ENCODE measurements at places on chromosomes 4 and X. TPM values are rescaled to one million over a fixed set of nuclear protein-coding genes. Genes with fewer than 3 reads are reported as not detected.

The SPOCK3 gene
- total RNA-seq, result 0.93 TPM

The MAGEA9B gene
- not detected for total RNA-seq

The EXOC1L gene
- total RNA-seq, result not detected

The PPARGC1A gene
- total RNA-seq, result 96.6 TPM

The LDB2 gene
- 38.7 TPM for total RNA-seq

The ING2 gene
- total RNA-seq, result 5.1 TPM

The COX7B2 gene
- total RNA-seq, result not detected

The AMBN gene
- total RNA-seq, result not detected

- no peak overlapping the region for H3K27ac ChIP-seq
- DNase-seq, result no peak
- H3K4me3 ChIP-seq, result no peak overlapping the region
- no peaks in the 10 kb centered on the region for H3K36me3 ChIP-seq
Measured at GRCh38 chr4:48212165-48212564, 57.5 kb downstream of the TEC start.

DNA sequence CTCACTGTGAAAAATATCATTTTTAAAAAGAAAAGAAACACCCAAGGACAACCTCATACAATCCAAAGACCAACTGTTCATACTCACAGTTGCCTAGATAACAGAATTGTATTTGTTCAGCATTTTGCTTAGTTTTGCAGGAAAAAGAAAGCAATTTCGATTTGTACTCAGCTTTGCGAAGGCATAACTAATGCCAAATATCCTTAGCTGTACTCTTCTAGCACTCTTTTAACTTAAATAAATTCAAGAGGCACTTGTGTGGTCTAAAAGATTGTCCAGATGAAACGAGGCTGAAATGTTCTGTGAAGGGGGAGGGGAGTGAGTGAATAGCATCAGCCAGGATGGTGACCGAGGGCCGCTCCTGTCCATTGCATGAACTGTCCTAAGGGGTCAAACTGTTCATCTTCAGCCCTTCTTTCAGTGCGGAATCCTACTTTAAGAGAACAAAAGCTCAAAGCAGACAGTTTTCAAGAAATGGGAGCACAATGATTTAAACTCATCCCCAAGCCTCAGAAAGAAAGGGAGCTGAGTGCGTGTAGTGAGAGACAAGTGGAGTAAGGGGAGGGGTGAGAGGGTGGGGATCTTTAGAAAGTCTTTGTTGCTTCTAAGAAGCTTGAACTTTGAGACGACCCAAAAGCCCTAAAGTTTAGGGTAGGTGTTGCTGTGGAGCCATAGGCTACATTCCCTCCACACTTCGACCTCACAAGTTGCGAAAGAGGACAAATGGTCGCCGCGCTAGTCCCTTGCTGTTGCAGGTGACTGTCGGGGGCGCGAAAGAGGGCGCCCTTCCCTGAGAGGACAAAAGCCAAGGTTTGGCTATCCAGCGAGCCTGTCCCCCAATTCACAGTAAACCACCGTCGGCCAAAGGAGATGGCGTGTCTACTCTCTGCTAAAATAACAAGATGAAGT lies 4.0 kb upstream of the NEUROG2 start:
- peaks cover 17% of the 10 kb centered on the region for H3K4me1 ChIP-seq
- H3K27me3 ChIP-seq, result peaks cover 95% of the 10 kb centered on the region
- no peak for DNase-seq
- H3K27ac ChIP-seq, result no peak overlapping the region
- no peaks in the 10 kb centered on the region for H3K36me3 ChIP-seq

DNA sequence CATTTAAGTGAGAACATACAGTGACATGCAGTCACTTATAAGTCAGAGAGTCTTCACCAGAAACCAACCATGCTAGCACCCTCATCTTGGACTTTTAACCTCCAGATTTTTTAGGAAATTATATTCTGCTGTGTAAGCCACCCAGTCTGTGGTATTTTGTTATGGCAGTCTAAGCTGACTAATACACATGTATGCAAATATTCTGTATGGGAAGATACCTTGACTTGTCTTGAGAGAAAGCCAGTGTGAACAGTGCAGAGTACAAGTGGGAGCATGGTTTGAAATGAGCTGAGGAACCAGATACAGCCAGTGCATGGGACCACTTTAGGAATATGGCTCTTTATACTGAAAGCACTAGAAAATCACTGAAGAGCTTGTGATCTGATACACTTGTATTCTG lies 110.4 kb upstream of the MAP9 start:
- H3K27ac ChIP-seq, result no peak overlapping the region
- no peaks in the 10 kb centered on the region for H3K27me3 ChIP-seq
- no peaks in the 10 kb centered on the region for H3K36me3 ChIP-seq
- no peak overlapping the region for H3K4me3 ChIP-seq
- H3K4me1 ChIP-seq, result no peaks in the 10 kb centered on the region
- no peak for DNase-seq

DNA sequence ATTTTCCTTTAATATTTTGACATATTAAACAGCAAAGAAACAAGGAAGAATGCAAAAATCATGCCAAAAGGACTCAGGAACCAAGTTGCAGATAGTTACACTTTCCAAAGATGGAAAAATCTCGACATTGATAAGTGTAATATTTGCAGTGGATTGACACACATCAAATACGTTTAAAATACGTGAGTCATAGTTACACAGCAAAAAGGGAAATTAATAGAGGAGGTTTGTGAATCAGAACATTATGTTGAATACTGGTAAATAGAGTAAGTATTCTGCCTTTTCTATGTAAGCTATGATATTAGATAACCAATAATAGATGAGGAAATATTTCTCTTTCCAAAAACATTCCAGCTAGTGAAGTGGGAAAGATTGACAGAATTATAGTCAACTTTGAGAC lies 1761.3 kb upstream of the IGFBP7 start:
- H3K4me3 ChIP-seq, result no peak overlapping the region
- H3K4me1 ChIP-seq, result no peaks in the 10 kb centered on the region
- H3K27me3 ChIP-seq, result no peaks in the 10 kb centered on the region

DNA sequence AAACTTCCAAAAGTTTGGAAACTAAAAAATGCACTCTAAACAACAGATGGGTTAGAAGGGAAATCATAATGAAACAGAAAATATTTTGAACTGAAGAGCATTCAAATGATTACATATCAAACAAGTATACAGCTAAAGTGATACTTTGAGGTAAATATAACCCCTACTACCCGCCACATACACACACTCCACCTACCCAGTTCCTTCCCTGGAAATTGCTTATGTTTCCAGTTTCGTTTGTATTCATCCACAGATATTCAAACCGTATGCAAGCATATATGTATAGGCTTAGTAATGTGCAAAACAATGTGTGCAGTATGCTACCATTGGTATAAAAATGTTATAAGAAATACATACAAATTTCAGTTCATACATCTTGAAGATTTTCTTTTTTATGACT lies 95.5 kb downstream of the SMIM20 start:
- no peaks in the 10 kb centered on the region for H3K36me3 ChIP-seq
- no peaks in the 10 kb centered on the region for H3K4me1 ChIP-seq
- H3K4me3 ChIP-seq, result no peak overlapping the region
- no peaks in the 10 kb centered on the region for H3K27me3 ChIP-seq
- DNase-seq, result no peak

GRCh38 chr4:55904576-55904975 lies 44.2 kb upstream of the CEP135 start:
- no peaks in the 10 kb centered on the region for H3K4me1 ChIP-seq
- H3K27ac ChIP-seq, result no peak overlapping the region
- H3K4me3 ChIP-seq, result no peak overlapping the region
- DNase-seq, result no peak
- peaks cover 67% of the 10 kb centered on the region for H3K36me3 ChIP-seq
- H3K27me3 ChIP-seq, result no peaks in the 10 kb centered on the region

GRCh38 chrX:29044423-29045184 lies 457.4 kb downstream of the IL1RAPL1 start:
- H3K4me3 ChIP-seq, result no peak overlapping the region
- H3K27me3 ChIP-seq, result no peaks in the 10 kb centered on the region
- DNase-seq, result no peak
- peaks cover 5% of the 10 kb centered on the region for H3K4me1 ChIP-seq

DNA sequence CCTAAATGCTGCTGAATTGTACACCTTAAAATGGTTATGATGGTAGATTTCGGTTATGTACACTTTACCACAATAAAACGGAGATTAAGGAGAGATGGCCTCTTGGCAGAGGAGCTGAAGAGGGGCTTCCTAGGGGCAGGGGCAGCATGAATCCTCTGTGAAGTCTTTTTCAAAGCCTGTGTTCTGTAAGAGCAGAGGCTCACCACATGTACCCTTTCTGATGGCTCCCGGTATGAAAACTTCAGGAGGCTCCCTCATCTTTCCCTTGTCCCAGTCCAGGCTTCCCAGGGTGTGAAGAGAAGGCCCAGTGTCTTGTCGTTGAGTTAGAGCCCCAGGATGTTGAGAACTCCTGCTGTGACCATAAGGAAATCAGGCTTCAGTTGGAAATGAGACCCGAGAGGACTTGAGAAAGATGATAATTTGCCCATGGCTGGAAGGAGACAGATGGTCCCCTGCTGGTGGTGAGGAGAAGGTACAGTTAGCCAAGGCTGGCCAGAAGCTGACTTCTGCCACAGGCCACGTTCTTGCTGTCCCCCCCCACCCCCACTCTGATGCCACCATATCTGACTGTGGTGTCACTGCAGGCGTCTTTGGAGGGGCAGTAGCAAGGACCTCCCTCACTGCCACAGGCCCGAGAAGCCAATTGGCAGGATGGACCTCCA lies 31.8 kb upstream of the MTM1 start:
- H3K27ac ChIP-seq, result no peak overlapping the region
- H3K36me3 ChIP-seq, result no peaks in the 10 kb centered on the region
- peaks cover 8% of the 10 kb centered on the region for H3K27me3 ChIP-seq
- H3K4me3 ChIP-seq, result no peak overlapping the region
- H3K4me1 ChIP-seq, result no peaks in the 10 kb centered on the region

GRCh38 chrX:66232296-66232695 lies 68.2 kb downstream of the HEPH start:
- no peaks in the 10 kb centered on the region for H3K36me3 ChIP-seq
- H3K27ac ChIP-seq, result no peak overlapping the region
- no peak for DNase-seq
- no peak overlapping the region for H3K4me3 ChIP-seq

- no peak overlapping the region for H3K27ac ChIP-seq
- no peaks in the 10 kb centered on the region for H3K4me1 ChIP-seq
- H3K36me3 ChIP-seq, result no peaks in the 10 kb centered on the region
Measured at GRCh38 chr4:113825272-113825671, 63.7 kb upstream of the CAMK2D start.

GRCh38 chr4:87543835-87544461 lies 14.8 kb upstream of the SPARCL1 start:
- H3K4me1 ChIP-seq, result no peaks in the 10 kb centered on the region
- H3K4me3 ChIP-seq, result no peak overlapping the region
- H3K27me3 ChIP-seq, result no peaks in the 10 kb centered on the region
- no peak for DNase-seq
- no peaks in the 10 kb centered on the region for H3K36me3 ChIP-seq

GRCh38 chrX:47316276-47317025 lies 53.9 kb upstream of the ZNF157 start:
- H3K4me1 ChIP-seq, result no peaks in the 10 kb centered on the region
- H3K27ac ChIP-seq, result no peak overlapping the region
- no peak overlapping the region for H3K4me3 ChIP-seq
- H3K36me3 ChIP-seq, result no peaks in the 10 kb centered on the region
- no peaks in the 10 kb centered on the region for H3K27me3 ChIP-seq

DNA sequence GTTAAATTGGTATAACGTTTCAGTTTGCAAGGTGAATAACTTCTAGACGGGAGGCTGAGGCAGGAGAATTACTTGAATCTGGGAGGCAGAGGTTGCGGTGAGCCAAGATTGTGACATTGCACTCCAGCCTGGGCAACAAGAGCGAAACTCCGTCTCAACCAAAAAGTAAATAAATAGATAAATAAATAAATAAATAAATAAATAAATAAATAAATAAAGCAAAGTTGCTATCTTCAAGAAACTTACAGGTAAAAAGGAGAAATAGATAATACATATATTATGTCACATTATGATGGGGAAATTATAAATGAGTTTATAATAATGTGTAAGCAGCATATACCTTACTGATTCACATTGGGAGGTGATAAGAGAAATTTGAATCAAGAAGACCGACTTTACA lies 1966.0 kb downstream of the PCDH7 start:
- no peaks in the 10 kb centered on the region for H3K27me3 ChIP-seq
- no peaks in the 10 kb centered on the region for H3K36me3 ChIP-seq
- no peak overlapping the region for H3K4me3 ChIP-seq
- no peaks in the 10 kb centered on the region for H3K4me1 ChIP-seq
- no peak overlapping the region for H3K27ac ChIP-seq

DNA sequence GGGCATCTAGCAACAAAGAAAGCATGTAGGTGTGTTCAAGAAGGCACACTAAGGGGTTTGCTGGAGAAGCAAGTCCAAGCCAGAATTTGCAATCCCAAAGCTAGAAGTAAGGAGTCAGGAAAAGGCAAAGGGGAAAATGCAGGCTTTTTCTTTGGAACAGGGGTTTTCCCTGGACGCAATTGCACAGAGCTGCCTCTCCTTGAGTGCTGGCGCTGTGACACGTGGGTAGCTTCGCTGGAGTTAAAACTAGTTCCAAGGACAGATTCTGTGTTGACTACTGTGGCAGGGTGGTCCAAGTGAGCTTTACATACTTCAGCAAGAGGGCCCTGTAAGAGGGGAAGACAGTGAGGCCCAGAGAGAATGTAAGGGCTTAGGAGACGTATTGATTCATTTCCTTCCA lies 277.1 kb downstream of the ADGRA3 start:
- no peak for DNase-seq
- no peaks in the 10 kb centered on the region for H3K36me3 ChIP-seq
- H3K4me1 ChIP-seq, result no peaks in the 10 kb centered on the region
- no peak overlapping the region for H3K4me3 ChIP-seq
- H3K27ac ChIP-seq, result no peak overlapping the region

GRCh38 chrX:49053223-49054072 lies 5.4 kb upstream of the CCDC120 start:
- no peaks in the 10 kb centered on the region for H3K36me3 ChIP-seq
- H3K4me3 ChIP-seq, result peak overlapping the region; percentile 70
- H3K4me1 ChIP-seq, result no peaks in the 10 kb centered on the region
- H3K27me3 ChIP-seq, result no peaks in the 10 kb centered on the region

DNA sequence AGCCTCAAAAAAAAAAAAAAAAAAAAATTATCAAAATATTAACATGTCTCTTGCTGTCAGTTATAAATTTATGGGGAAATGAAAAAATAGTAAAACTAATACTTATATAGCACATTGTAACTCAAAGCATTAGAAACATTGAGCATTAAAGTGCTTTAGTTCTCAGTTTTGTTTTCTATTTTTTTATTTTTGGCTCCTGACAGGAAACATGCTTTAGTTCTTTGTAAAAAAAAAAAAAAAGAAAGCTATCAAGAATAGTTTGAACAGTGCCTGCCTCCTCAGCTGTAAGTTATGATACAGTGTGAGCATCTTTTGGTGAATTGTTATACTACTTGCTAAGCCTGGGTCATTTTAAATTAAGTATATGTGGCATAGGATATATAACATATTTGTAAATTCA lies 5.1 kb upstream of the CENPC start:
- H3K4me1 ChIP-seq, result peaks cover 3% of the 10 kb centered on the region
- H3K4me3 ChIP-seq, result no peak overlapping the region
- no peak overlapping the region for H3K27ac ChIP-seq
- no peaks in the 10 kb centered on the region for H3K27me3 ChIP-seq

- peak; percentile 28 for DNase-seq
- no peaks in the 10 kb centered on the region for H3K27me3 ChIP-seq
- H3K36me3 ChIP-seq, result no peaks in the 10 kb centered on the region
Measured at GRCh38 chr4:81675791-81676393, 204.2 kb upstream of the RASGEF1B start.
